ENCODE measurements at places on chromosomes 3 and 15.

DNA sequence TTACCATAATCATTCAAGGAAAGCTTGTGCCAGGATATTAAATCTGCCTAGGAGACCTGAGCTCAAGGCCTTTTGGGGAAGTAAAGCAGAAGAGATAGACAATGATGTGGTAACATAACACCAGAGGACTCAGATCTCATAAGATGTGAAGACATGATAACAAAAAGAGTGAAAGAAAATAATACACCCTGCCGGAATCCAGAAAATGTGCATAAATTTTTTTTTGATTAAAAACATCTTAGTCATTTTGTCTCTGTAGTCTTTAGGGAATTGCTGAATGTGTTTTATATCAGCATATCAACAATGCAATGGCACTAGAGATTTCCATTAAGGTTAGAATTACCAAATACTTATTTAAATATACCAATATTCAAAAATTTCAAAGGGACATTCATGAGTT lies 326.8 kb upstream of the ROBO1 start:
- DNase-seq = no peak

DNA sequence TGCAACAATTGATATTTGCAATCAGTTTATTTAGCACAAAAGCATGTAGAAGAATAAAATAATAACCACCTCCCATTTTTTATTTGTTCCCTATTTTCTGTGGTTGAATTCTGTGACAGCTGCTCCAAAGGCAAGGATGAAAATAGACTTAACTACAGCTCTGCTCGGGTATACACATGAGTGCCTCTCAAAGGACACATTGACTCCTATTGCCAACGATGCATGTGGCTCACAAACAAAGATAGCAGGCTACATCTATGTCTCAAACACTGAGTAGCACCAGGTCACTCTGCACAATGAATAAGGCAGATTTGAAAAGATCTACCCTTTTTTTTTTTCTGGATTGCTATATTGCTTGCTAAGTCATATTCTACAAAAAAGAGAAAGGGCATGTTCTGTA lies 612.9 kb downstream of the ROBO1 start:
- DNase-seq = no peak

GRCh38 chr3:13260259-13261103 lies 159.6 kb downstream of the NUP210 start:
- DNase-seq = no peak

DNA sequence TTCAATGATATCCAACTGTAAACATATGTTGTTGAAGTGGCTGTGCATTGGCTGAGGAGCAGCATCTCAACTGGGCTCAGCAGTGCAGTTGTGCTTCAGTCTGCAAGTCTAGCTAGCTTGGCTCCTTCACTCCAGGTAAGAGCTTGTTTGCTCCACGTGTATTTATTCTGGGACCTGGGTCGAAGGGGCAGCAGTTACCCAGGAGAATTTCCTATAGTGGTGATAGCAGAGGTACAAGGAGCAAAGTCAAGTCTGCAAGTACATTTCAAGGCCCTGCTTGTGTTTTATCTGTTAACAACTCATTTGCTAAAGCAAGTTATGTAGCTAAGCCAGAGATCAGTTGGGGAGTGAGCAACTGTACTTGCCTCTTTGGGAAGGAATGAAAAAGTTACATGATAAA lies 286.2 kb upstream of the UMPS start:
- no peak for DNase-seq

DNA sequence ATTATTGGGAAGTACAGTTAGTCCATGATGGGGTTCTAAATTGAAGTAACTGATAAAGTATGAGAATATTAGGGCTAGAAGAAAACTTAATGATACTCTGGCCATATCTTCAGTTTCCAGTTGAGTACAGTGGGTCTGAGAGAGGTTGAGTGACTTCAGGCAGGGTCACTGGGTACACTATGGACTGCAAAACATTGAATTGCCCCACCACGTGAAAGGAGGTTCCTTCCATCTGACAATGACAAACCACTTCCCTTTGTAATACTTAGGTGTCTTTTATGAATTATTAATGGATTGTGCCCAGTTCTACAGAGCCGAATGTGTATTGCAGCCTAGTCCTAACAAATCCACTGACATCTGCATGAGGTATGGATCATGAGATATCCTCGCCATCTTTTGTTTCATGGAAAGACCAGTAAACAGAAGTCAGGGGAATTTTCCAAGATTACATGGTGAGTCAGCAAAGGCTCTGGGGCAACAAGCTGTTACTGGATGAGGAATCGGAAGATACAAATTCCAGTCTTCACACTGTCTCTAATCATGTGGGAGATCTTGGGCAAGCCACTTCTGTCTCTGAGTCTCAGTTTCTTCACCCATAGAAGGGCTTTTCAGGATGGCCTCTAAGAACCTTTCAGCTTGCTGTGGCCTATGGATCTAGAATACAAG lies 66.5 kb upstream of the BCL6 start:
- DNase-seq = no peak

DNA sequence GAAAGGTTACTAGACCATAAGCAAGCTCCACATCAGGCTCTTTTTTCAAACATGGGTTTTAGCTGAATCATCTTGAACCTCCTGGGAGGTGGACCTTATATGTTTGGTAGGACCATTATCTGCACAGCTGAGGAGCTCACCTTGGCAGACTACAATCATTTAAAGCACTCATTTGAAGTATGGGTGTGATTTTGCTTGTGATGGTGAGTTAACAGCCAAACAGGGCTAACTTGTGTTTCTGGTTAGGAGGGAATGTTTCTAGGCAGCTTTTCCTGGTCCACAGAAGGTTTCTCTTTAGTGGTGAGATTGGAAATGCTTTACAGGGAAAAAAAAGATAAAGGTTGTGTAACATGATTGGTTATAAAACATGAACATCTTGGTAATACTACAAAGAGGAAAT lies 61.8 kb downstream of the ARHGEF26 start:
- DNase-seq = no peak

DNA sequence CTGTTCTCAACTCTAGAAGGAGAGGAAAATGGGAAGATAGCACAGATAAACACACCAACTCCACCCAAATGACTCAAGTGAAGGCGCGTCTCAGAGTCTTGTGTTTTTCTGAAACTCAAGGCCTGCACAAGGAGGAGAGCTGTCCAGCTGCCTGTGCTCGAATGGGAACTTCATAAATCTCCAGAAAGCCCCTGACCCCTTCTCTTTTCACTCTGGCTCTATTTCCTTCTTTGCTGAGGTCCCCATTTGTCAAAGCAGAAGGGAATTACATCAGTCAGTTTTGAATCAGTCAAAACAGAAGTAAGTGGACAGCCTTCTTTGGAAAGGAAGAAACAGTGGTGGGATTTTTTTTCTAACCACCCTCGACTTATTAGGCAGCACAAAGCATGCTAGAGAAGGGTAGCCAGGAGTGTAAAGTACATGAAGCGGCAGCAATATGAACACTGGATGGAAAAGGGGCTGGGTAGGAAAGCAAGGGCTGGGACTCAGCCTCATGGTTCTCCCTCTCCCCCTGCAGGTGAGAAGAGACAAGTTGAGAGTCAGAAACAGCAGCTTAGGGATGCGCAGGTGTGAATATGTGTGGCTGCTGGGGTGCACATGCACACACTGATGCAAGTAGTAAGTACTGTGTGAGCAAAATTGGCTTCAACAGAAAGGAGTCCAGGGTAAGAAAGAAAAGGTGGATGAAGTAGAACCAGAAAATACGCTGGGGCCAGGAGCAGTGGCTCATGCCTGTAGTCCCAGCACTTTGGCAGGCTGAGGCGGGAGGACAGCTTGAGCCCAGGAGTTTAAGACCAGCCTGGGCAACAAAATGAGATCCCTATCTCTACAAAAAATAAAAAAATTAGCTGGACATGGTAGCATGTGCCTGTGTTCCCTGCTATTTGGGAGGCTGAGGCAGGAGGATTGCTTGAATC lies 36.6 kb upstream of the MAGEF1 start:
- no peak for DNase-seq

- no peak for DNase-seq
Measured at GRCh38 chr3:94069194-94069813, 6.4 kb downstream of the NSUN3 start.

DNA sequence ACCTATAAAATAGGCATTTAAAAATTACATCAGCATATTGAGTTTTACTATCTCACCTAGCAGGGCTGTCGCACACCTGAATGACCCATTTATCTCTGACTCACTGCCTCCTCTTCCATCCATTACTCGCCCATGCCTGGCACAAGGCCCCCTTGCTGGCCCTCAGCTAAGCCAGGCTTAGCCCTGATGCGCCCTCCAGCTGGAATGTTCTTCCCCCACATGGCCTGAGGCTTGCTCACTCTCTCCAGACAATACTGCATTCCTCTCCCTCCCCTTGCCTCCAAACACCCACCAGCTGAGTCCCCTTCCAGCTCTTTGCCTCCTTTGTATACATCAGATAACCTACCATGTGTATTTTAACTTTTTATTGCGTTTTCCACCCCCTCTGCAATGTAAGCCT lies 7.2 kb downstream of the SH3BP5 start:
- no peak for DNase-seq

- no peak for DNase-seq
Measured at GRCh38 chr15:29913528-29914135, 91.4 kb upstream of the TJP1 start.

DNA sequence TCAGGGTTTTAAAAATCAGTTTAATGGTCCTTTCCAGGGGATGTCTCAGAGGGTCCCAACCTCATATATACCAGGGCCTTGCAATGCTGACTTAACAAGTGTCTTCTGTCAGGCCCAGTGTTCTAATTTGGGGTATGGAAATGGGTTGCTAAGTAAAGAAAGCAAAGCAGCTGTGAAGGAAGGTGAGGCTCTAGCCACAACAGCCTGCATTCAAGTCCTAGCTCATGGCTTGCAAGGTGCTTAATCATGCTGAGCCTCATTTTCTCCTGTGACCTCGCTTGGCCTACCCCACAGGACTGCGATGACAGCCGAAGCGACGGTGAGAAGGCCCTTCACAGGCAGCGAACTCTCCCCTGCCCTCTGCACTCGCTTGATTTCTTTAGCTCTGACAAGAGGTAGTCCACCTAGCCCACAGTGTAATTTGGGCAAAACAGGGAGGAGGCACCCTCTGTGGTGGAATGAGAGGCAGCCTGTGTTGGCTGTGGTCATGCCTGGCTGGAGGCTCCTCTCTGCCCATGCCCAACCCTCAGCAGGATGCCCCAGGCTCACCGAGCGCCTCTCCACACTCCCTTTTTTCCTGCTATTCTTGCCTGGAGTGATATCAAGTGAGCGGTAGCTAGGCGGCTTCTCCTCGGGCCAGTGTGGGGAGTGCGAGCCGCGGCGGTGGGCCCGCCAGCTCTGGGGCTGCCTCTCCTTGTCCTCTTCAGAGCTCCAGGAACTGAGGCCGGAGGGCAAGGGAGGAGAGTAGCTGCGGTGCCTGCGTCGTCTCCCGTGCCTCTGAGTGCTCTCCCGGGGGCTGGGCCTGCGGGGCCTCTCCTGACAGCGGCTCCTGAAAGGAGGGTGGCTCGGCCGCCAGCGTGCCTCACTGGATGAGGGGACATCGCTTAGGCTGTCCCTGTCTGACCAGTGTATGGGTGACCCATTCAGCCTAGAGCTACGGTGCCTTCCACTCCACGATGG lies 29.2 kb downstream of the ILDR1 start:
- no peak for DNase-seq

DNA sequence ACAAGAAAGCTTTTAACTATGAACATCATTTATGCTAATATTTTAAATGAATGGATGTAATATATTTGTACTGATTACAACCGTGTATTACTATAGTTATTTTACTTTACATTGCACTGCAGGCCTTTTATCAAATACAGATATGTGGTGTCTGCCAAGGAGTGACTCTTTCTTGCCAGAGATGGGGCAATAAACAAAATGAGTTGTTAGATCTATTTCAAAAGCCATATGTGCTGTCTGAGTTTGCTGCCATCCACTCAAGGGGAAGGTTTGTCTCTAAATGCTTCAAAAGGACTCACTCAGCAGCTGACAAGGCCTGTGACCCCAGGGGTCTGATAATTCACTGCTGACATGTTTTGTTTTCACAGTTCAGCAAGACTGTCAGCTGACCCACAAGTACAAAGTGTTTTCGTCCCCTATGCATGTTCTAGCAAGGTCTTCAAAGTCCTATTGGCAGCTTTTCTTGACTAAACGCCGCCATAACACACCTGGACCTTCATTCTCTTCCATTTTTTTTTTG lies 41.3 kb upstream of the ZBED2 start:
- DNase-seq = no peak

GRCh38 chr3:50430950-50431435 lies 71.7 kb upstream of the TMEM115 start:
- DNase-seq = no peak

DNA sequence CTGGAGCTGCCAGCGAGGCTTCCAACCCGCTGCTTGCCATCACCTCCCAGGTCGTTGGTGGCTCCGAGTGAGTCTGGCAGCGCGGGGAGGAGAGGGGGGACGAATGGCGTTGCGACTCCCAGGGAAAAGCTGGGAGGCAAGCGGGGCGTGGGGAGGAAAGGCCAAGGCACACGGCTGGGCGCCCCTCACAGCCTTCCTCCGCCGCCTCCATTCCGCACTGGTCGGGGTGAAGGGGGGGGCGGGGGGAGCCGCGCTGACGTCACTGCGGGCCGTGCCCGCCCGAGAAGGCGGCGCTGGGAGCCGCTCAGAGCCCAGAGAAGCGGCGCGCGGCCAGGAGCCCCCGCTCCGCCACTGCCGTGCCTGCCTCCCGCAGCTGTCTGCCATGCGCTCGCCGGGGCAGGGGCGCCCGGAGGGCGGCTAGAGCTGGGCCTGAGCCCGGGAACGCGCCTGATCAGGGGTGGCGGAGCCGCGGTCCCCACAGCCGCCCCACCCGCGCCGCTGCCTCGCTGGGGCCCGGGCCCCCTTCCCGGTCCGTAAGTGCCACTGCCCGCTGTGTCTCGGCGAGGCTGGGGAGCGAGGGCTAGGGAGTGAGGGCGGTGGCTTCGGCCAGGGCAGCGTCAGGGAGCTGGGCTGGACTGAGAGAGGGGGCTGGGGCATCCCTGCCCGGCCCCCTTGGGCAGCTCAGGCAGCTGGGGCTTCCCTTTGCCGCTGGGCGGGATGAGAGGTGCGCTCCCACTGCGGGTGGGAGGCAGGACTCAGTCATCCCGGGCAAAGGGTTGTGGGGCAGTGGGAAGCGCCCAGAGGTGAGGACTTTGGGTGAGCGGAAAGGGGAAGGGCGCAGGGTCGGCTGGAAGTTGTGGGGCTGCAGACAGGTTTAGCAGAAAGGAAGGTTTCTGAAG lies 27.8 kb upstream of the POLG start:
- DNase-seq = no peak

- no peak for DNase-seq
Measured at GRCh38 chr3:196406811-196407470, 25.3 kb downstream of the UBXN7 start.

- DNase-seq = no peak
Measured at GRCh38 chr15:78093242-78094020, 1.1 kb downstream of the SH2D7 start.

DNA sequence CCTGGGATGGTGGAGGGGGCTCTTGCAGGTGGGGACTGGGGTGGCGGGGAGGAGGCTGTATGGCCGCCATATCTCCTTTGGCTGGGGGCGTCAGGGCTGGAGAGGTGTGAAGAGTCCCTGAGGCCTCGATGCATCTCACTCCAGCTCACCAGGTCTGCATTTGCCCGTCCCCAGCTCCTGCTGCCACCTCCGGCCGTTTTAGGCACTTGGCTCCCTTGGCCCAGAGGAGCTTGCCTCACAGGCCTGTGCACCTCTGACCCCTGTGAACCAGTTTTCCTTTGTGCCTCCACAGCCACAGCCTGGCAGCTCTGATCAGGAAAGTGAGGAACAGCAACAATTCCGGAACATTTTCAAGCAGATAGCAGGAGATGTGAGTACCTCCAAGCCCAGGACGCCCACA lies 49.7 kb downstream of the CAPN3 start:
- DNase-seq = no peak

GRCh38 chr3:132016061-132017041 lies 18.5 kb downstream of the CPNE4 start:
- DNase-seq = no peak

GRCh38 chr3:42045708-42046243 lies 45.4 kb upstream of the TRAK1 start:
- DNase-seq = no peak

GRCh38 chr3:16609927-16610580 lies 4.8 kb upstream of the DAZL start:
- no peak for DNase-seq

Measured in stimulated activated CD4-positive, alpha-beta T cell treated with anti-CD3 and anti-CD28 coated beads, Interleukin-1b, Interleukin-23, amount 100 ng/mL, for 4 hours (primary cell).